ENCODE measurements at places on chromosomes 1 and 21. TPM values are rescaled to one million over a fixed set of nuclear protein-coding genes. Genes with fewer than 3 reads are reported as not detected.

The PADI3 gene
- not detected for total RNA-seq

The ADORA3 gene
- not detected for total RNA-seq

The FMO4 gene
- 2.9 TPM for total RNA-seq

GRCh38 chr1:156368157-156368658 lies 803 bp upstream of the RHBG start:
- no peak for DNase-seq

GRCh38 chr1:13826591-13826990 lies 126.6 kb downstream of the PRDM2 start:
- DNase-seq: no peak

GRCh38 chr1:17561561-17561985 lies 22.1 kb downstream of the ARHGEF10L start:
- DNase-seq: no peak

DNA sequence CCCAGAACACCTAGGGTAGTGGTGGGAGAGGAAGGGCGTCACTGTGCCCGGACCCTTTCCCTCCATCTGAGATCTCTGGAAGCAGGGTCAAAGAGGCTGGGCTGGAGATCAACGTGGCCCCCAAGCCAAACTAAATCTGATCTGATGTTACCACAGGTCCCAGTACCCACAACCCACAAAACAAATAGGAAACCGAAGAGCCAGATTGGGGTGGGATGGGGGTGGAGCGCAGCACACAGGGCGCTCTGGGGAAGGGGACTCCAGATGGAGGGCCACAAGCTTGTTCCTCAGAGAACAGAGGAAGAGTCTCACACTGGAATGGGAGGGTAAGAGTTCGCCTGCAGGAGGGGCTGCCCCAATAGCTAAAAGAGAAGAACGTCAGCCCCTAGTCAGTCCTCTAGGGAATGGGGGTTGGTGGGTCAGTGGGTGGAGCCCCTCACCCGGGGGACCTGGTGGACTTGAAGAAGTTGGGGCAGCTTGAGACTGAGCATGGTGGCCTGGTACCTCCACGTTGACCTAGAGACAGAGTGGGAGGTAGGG lies 1.5 kb downstream of the PAQR6 start:
- DNase-seq: no peak

- peak; percentile 55 for DNase-seq
These were observed 123.3 kb downstream of the SMYD3 start for GRCh38 chr1:246383791-246384190.
